ENCODE measurements at places on chromosomes 16 and 17. TPM values are rescaled to one million over a fixed set of nuclear protein-coding genes. Genes with fewer than 3 reads are reported as not detected.

Gene TP53TG3F
- not detected for total RNA-seq

Gene VTN
- total RNA-seq: 22.7 TPM

Gene MYH13
- not detected for total RNA-seq

Gene KRTAP4-5
- not detected for total RNA-seq

Gene FGF11
- 2.3 TPM for total RNA-seq

Gene CDRT15L2
- not detected for total RNA-seq

Gene RNF157
- 18.9 TPM for total RNA-seq

Gene ATP2C2
- not detected for total RNA-seq
